ENCODE measurements at places on chromosomes 6 and 20. TPM values are rescaled to one million over a fixed set of nuclear protein-coding genes. Genes with fewer than 3 reads are reported as not detected.

EYA2 gene
- total RNA-seq = 2.9 TPM

WFDC5 gene
- 2.4 TPM for total RNA-seq

PDYN gene
- not detected for total RNA-seq

OLIG3 gene
- not detected for total RNA-seq

ZNF184 gene
- total RNA-seq = 4.8 TPM

ABHD16B gene
- not detected for total RNA-seq

RIMS1 gene
- not detected for total RNA-seq

C20orf141 gene
- total RNA-seq = not detected

BEND6 gene
- 1.2 TPM for total RNA-seq

RBBP8NL gene
- total RNA-seq = 0.24 TPM

MTFR2 gene
- 0.64 TPM for total RNA-seq

RAET1G gene
- 41.3 TPM for total RNA-seq

DSE gene
- total RNA-seq = 202 TPM

DDX43 gene
- 0.48 TPM for total RNA-seq

ENPP1 gene
- 0.72 TPM for total RNA-seq

ANKRD66 gene
- total RNA-seq = not detected

LZTS3 gene
- total RNA-seq = 8.5 TPM

LRRC73 gene
- total RNA-seq = 0.24 TPM

TULP1 gene
- total RNA-seq = not detected

GINS1 gene
- 6.0 TPM for total RNA-seq

KIF25 gene
- not detected for total RNA-seq

CNR1 gene
- total RNA-seq = 0.72 TPM

SEL1L2 gene
- not detected for total RNA-seq

GJA10 gene
- not detected for total RNA-seq

TMEM200A gene
- under 0.01 TPM for total RNA-seq

FARS2 gene
- total RNA-seq = 24.3 TPM

HLA-DOB gene
- 0.72 TPM for total RNA-seq

MYB gene
- total RNA-seq = 0.24 TPM

CDH26 gene
- total RNA-seq = 0.72 TPM

FNDC11 gene
- total RNA-seq = 3.1 TPM

HTR1E gene
- not detected for total RNA-seq

Data from tracheal epithelial cell (primary cell).